ENCODE measurements at places on chromosomes 16 and 17.

DNA sequence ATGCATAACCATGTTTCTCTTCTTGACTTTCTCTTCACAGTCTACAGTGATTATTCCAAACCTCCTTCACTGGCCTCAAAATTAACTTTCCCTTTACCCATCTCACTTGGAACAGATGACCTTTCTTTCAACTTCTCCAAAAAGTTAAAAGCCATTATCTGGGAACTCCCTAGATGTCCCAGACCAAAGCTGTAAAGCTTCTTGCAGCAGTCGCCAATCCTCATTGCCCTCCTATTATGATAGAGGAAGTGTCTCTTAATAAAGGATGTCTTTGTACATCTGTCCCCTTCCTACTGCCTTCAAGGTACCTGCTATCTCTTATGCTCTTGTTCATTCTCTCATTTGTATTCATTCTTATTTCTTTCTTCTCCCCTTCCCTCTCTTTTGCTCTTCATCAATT is 127.5 kb downstream of the MRTFB start:
- no peak for DNase-seq

- DNase-seq: no peak
Observed at GRCh38 chr16:30359871-30360170, 4.7 kb upstream of the CD2BP2 start.

DNA sequence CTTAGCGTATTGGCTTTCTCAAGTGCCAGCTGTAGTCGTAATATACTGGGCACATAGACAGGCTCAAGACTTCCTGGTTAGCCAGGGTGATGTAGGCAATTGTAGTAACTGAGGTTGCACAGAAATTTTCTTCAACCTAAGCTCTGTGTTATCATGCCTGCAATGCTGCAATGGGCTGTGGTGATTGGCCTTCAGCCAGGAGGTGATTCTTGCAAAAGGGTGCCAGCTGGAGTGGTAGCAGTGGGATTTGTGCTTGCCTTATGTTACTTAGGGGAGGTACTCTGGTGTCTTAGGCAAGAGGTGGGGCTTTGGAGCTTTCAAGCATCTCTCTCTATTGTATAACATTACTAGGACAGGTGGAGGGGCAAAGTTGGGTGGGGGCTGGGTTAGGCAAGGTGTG is 495.1 kb downstream of the CDH11 start:
- no peak for DNase-seq

DNA sequence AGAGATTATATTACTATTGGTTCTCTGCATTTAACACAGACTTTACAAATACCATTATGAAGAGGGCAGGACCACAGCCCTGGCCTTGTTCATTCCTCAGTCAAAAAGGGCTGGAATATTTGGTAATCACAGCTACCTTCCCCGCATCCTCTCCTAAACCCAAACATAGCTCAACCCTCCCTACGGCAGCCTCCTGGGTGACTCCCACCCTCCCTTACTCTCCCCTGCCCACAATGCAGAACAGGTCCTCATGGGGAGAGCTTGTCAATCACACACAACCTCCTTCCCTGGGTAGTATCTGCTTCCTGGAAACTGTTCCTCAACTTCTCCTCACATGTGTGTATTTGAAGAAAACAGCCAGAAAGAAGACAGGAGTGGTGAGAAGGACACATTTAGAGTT is 224.2 kb downstream of the C16orf78 start:
- no peak for DNase-seq

GRCh38 chr17:2181206-2181896 is 122.2 kb downstream of the SMG6 start:
- DNase-seq: no peak

DNA sequence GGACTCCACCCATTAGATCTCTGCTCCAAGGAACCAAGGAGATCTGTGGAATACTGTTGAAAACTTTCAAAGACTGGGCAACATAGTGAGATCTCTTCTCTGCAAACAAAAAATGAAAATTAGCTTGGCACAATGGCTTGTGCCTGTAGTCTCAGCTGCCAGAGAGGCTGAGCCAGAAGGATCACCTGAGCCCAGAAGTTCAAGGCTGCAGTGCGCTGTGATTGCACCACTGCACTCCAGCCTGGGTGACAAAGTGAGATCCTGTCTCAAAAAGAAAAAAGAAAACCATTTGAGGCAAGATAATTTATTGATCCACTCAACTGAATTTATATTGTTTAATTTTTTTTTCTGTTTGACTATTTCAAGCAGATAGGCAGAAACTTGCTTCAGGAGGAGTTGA is 54.8 kb downstream of the CHD9NB start:
- no peak for DNase-seq

DNA sequence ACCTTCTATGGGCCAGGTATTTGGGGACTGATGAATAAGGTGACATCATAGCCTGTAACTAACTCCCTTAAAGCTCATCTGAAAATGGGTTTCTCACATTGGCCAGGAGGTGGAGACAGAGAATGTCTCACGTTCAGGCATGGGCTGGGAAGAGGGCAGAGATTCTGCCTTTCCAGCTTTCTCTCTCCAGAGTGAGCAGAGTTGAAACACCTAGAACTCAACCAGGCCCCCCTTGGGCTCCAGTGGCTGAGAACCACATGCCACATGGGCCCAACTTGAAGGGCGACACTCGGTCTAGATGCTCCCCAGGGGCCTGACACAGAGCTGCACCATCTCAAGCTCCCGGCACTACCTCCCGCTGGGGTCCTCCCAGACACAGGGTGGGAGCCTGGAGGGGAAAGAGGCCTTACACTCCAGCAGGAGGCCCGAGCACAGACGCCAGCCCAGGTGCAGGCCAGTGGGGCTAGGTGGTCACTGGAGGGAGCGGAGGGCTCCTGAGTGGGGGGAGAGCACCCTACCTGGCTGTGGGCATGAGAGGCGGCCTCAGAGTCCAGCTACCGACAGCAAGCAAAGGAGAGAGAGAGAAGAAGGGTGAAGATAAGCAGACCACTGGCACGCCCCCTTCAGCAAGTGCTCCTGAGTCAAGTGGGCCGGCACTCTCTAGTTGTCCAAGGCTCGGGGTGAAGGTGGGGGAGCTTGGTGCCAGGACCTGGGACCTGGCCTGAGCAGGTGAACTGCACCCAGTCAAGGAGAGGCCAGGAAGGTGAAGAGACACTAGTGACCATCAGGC is 55.9 kb downstream of the MYO18A start:
- DNase-seq: peak; percentile 69

GRCh38 chr17:19492141-19492540 is 41.5 kb upstream of the SLC47A1 start:
- DNase-seq: no peak

DNA sequence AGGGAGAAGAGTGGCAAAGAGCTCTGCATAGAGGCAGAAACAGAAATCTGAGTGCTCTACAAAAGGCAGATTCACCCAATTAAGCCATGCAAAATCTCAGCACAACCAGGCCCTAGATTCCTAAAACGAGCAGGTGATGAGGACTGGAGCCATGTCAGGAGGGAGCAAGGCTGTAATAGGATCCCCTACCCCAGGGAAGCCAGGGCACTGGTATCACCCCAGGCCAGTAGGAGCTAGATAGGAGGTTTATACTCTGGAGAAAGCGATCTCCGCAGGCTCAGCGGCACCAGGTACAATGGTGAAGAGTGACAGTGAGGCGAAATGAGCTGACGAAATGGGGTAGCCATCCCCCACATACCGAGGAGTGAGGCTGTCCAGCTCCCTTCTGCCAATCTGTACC is 171.5 kb downstream of the PARN start:
- no peak for DNase-seq

- no peak for DNase-seq
Observed at GRCh38 chr16:52492789-52493357, 54.1 kb downstream of the TOX3 start.
